ENCODE measurements at places on chromosomes 5 and 9.
A peak's percentile ranks its signal among the peaks of the same experiment; 100 is the strongest.

- DNase-seq: peak; percentile 42
These were observed 32.0 kb upstream of the DMRT2 start for GRCh38 chr9:1018121-1018520.

GRCh38 chr5:52784737-52785136 lies 3.0 kb upstream of the ITGA1 start:
- no peak for DNase-seq

DNA sequence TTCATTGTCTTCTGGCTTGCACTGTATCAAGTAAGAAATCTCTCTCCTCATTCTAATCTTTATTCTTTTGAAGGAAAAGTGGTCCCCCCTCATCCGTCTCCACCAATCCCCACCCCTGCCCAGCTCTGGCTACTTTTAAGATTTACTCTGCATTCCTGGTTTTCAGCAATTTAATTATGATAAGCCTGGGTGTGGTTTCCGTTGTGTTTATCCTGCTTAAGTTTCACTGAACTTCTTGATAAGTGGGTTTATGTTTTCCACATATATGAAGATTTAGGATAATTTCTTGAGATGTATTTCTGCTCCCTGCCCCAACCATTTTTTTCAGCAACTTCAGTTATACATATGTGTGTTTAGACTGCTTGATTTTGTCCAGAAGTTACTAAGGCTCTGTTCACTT lies 46.5 kb downstream of the PTBP3 start:
- DNase-seq: no peak

DNA sequence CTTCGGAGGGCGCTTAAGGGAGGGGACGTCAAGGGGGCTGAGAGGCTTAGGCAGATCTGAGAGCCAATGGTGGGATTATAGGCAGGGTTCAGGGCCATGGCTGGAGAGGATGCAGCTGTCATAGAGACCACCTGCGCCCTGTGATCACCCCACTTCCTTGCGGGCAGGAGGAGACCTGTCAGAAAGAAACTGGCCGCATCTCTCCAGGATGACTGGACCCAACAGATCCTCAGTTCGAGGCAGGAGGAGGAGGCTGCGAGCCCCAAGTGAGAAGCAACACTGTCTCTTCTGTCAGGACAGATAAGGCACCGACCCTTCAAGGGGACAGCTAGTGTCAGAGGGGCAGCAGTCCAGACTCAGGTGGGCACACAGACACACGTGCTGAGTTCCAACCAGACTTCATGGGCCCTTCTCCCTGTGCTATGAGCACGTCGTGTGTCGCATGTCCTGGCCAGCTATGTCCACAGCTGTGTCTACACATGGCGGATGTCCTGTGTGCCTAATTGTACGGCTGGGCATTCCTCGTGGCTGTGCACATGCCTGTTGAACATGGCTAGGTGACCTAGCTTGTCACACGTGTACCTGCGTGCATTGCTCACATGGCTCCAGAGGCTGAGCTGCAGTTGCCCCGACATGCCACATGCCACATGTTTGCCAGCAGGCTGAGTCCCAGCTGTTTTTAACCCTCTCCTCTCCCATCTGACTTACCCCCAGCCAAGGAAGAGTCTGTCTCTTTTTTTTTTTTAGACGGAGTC lies 583 bp upstream of the AQP3 start:
- DNase-seq: peak; percentile 56

DNA sequence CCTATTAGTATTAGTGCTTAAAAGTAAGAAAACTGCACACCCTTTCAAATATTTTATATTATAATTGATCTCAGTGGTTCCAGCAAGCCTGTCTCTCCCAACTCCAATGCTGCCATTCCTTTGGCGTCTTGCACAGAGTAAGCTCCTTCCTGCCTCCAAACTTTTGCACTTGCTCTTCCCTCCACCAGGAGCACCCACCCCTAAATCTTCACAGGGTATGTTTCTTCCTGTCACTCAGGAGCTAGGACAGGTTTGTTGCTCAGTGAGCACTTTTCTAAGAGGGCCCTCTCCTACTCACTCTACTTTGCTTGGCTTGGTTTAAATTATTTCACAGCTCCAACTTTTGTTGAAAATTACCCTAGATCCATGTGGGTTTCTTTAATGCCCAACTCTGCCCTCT lies 189.1 kb upstream of the ADRA1B start:
- DNase-seq: no peak

DNA sequence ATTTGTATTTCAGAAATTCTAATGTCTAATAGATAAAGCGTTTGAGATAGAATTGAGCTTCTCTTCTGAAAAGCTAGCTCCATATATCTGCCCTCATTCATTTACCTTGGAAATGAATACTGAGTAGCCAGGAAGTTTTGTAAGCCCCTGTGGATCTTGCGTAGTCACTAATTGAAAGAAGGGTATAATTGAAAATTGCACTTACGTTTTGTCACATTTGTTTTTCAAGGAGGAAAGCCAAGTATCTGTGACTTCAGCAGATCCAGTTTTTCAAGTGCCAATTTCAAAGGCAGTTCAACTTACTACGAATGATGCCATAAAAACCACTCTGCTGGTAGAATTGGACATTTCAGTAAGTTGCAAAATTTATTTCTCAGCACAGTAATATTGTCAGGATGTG lies 14.0 kb downstream of the MTRR start:
- no peak for DNase-seq

DNA sequence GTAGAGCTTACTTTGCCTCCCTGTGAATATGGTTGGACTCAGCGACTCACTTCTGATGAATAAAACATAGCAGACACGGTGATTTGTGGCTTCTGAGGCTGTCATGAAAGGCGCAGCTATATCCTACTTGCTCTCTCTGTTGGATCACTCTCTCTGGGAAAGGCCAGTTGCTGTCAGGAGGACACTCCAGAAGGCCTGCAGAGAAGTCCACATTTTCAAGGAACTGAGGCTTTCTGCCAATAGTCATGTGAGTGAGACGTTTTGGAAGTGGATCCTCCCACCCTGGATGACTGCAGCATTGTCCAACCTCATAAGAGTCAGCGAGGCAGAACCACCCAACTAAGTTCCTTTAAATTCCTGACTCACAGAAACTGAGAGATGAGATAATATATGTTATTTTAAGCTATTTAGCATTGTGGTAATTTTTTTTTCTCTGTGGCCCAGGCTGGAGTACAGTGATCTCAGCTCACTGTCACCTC lies 156.0 kb upstream of the MAST4 start:
- no peak for DNase-seq

GRCh38 chr5:16784088-16784487 lies 152.0 kb downstream of the MYO10 start:
- peak; percentile 46 for DNase-seq

GRCh38 chr5:16437977-16438376 lies 27.6 kb downstream of the ZNF622 start:
- peak; percentile 24 for DNase-seq

DNA sequence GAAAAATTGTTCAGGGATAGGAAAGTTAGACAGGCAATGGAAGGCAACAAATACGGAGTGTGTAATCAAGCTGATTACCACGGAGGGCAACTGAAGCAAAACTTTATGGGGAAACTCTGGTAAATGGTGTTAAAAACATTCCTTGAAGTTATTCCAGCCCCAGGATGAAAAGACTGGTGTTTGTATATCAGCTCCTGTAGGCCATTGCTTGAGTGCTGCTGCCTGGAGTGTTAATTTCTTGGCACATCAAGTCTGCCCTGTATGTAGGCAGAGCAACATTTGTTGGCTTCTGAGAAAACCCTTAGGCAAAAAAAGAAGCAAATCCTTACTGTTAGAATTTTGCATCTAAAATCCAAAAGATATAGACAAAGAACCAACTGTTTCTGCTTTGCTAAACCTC lies 686.5 kb upstream of the ACO1 start:
- DNase-seq: no peak

GRCh38 chr5:96687812-96688453 lies 25.8 kb downstream of the CAST start:
- peak; percentile 31 for DNase-seq

DNA sequence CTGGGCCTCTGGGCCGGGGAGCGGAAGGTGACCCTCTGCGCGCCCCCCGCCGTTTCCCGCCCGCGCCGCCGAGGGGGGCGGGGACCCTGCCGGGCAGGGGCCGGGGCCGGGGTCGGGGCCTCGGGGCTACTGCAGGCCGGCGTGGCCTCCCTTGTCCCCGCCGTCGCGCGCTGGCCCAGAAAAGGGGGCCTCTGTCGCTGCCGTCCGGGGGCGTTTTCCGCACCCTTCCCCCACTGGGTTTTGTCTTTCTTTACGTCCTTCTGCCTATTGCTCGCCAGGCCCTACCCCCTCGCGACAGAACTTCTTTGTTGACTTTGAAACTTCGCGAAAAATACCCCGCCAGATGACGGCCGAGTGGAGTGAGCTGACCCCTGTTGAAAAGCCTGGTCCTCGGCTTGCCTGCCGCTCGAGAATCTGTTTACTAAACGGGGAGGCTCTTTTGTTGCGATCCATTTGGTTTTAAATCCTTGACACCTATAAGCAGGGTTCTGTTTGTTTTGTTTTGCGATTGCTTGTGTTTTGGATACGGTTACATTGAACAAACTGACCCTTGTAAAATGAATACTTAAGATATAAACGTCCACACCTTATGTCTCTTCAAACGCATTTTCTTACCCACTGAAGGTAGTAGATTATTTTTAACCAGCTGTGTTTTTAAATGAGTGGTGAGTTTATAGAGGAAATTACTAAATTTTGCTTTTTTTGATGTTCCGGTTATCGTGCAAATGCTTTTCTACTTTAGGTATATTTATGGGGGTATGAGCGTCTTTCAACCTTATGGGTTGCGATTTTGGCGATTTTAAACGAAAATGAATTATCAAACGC lies 765 bp downstream of the MARCHF6 start:
- DNase-seq: peak; percentile 32

GRCh38 chr5:116685931-116686330 lies 111.3 kb upstream of the SEMA6A start:
- no peak for DNase-seq

- DNase-seq: peak; percentile 94
These were observed 9.1 kb downstream of the UBAC1 start for GRCh38 chr9:135951889-135952663.

- no peak for DNase-seq
These were observed 412.9 kb downstream of the CHSY3 start for GRCh38 chr5:130316971-130317680.
